ENCODE measurements at places on chromosomes 12 and 14.
A peak's percentile ranks its signal among the peaks of the same experiment; 100 is the strongest.

GRCh38 chr12:28202374-28203130 is 12.3 kb downstream of the CCDC91 start:
- no peak for DNase-seq

- no peak for DNase-seq
Measured at GRCh38 chr12:53430116-53430515, 6.5 kb downstream of the AMHR2 start.

DNA sequence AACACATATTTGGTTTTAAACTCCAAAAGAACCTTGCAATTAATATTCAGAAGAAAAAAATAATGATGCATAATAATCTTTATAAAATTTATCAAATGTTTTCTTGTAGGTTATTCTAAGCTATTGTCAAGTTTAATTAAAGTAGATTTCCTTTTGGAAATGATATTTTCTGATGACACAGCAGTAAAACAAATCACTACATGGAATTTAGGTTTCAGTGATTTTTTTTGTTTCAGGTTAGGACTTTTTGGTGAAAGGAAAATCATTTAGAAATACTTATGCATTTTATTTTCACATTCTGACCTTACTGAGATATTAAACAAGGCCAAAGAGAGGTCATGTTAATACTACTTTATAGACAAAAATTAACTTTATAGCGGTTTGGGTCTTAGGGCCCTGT is 1067.2 kb downstream of the TMTC2 start:
- no peak for DNase-seq

DNA sequence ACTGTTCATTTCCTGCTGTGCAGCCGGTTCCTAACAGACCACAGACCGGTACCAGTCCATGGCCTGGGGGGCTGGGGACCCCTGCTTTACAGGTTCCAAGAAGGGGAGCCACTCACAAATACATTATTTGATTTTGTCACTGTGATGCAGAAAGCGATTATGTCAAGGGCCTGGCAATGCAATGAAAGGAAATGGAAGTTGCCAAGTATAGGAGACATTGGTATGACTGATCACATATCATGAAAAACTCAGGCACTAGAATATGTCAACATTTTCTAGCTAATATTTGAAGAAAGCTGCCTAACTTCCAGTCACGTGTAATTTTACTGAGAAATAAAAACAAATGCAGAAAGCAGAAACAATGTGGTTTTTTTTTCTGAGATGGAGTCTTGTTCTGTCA is 68.9 kb upstream of the USP44 start:
- no peak for DNase-seq

- no peak for DNase-seq
Measured at GRCh38 chr14:52686176-52686575, 9.2 kb downstream of the ERO1A start.

DNA sequence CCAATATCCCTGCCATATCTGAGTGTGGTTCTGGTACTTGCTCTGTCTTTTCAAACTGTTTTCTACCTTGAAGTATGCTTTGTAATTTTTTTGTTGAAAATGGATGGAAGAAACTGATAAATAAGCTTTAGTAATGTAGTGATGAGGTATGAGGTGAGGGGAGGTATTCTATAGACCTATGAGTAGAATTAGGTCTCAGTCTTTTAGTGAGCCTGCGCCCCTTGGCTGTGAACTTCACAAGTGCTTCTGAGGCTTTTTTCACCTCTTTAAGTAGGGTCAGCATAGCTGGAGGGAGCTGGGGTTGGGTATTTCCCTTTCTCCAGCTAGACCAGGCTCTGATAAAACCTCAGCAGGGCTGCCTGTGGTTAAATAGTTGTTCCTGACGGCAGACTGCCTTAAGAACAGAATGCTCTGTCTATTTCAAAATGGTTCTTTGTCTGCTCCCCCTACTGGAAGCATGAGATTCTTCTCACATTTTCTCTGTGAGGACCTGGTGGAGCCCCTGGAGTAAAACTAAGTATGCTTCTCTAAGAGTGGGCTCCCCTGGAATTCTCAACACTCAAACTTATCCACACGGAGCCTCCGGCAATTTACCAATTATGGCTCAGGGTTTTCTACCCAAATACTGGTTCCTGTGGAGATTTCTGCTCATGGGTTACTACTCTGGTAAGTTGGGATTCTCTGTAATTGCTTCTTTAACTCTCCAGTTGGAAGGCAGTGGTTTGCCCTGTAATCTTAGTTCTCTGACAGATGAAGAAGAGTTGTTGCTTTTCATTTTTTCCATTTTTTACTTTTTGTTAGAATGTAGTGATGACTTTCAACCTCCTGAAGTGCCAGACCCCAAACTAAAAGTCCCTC is 13.1 kb downstream of the KRT5 start:
- DNase-seq: peak; percentile 75

- peak; percentile 28 for DNase-seq
Measured at GRCh38 chr12:49684310-49684854, 22.8 kb downstream of the FMNL3 start.

All from kidney tubule cell (primary cell).